ENCODE measurements at places on chromosomes 5 and 9. TPM values are rescaled to one million over a fixed set of nuclear protein-coding genes. Genes with fewer than 3 reads are reported as not detected.

The SLC1A3 gene
- total RNA-seq = not detected

The NCS1 gene
- 3.3 TPM for total RNA-seq

DNA sequence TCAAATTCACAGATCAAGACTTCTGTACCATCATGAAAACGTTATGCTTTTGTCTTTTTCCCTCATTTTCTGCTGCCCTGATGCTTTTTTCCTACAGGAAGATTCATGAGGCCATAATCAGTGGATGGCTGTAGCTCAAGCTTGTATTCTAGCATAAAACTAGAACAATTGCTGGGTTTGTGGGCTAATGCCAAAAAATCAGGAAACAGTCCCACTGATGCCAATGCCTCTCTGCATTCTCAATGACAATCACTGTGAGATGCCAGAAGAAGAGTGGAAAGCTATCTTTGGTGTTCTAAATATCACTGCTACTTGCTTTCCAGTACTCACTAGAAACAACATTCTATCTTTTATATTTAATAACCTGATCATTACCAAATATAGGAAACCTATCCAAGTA, 33.3 kb upstream of the FAM170A start:
- DNase-seq = no peak

DNA sequence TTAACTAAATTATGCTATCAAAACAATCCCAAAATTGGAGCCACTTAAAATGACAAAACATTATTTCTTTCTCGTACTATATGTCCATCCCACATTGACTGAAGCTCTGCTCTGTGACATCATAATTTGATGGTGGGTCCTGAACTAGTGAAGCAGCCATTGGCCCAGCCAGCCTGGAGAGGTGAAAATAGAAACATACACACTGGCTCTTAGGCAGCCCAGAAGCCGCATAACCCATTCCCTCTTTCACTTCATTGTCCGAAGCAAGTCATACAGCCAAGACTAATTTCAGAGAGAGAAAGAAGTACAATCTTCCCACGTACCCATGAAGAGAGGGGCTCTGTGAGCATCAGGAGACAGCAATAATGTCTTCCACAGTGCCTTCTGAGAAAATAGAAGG, 342.5 kb downstream of the NFIB start:
- no peak for DNase-seq

DNA sequence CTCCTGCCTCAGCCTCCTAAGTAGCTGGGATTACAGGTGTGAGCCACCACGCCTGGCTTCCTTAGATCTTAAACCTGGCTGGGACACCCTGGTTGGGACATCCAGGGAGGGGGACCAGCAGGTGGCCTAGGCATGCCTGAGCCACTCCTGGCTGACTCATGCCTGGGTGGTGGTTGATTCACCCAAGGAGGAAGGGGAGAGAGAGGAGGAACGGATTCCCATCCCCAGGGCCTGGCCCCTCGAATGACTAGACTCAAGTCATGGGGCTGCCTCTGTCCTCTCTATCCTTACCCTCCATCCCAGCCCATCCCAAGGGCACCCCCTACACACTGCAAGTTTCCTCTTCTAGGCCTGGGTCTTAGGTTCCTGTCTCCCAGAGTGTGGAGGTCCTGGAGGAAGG, 12.7 kb downstream of the EEIG1 start:
- no peak for DNase-seq

- DNase-seq = no peak
These were observed 108.4 kb upstream of the ELAVL2 start for GRCh38 chr9:23934291-23934906.
